ENCODE measurements at places on chromosomes 7 and 10.
A peak's percentile ranks its signal among the peaks of the same experiment; 100 is the strongest.

- DNase-seq: no peak
These were observed 93.4 kb downstream of the SLC39A12 start for GRCh38 chr10:18044976-18045720.

DNA sequence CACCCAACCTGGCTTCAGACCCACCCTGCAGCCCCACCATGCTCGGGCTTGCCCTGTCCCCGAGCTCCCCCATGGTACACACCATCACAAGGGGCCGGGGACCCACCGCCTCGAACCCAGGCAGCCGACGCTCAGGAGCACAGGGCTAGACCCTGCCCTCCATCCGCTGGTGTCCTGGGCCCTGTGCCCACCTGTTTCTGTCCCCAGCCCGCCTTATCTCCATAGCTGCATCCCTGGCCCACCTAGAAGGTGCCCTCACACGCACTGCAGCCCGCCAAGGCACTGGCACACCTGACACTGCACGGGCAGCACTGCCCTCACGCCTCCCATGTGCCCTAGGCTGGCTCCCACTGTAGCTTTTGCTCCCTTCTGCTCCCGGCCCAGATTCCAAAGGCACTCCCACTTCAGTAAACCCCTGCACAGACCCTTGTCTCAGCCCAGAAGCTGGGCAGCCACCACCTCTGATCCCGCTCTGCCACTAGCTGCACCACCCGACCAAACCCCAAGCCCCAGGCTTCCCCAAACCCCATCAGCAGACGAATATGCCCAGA is 17.1 kb downstream of the YKT6 start:
- no peak for DNase-seq

- no peak for DNase-seq
These were observed 326.0 kb downstream of the RPS24 start for GRCh38 chr10:78359640-78360091.

GRCh38 chr10:4541292-4541691 is 284.7 kb upstream of the AKR1E2 start:
- DNase-seq: no peak

DNA sequence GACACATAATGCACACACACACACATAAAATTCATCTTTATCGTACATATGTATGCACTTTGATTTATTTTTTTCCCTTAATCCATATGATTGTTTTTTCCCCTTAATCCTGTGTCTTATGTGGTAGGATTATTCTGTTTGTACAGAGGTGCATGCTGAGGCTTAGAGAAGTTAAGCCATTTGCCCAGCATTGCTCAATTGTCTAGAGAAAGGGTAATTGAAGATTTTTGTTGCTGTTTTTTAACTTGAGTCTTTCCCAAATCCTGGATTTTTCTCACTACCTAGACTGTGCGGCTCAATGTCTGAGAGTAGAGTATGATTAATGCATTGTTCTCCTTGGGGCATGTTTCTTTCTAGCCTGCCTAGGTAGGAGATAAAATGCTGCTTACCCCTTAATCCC is 35.0 kb downstream of the WBP1L start:
- DNase-seq: no peak

DNA sequence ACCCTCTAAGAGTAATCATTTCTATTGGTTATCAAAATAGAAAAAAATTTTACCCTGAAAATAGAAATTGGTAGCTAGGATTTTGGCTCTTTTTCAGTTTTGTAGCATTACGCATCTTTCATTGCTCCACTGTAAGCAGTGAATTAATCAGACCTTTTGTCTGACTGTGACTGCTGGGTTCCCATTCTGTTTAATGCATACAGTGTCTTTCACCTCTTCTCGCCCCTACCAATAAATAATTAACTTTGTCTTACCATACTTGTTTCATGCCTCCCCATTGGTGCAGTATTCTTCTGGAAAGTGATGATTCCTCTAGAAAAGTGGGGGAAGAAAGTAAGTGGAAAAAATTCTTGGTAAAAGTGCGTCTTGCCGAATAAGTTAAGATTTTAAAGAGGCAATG is 73.2 kb downstream of the AP3M1 start:
- DNase-seq: no peak

DNA sequence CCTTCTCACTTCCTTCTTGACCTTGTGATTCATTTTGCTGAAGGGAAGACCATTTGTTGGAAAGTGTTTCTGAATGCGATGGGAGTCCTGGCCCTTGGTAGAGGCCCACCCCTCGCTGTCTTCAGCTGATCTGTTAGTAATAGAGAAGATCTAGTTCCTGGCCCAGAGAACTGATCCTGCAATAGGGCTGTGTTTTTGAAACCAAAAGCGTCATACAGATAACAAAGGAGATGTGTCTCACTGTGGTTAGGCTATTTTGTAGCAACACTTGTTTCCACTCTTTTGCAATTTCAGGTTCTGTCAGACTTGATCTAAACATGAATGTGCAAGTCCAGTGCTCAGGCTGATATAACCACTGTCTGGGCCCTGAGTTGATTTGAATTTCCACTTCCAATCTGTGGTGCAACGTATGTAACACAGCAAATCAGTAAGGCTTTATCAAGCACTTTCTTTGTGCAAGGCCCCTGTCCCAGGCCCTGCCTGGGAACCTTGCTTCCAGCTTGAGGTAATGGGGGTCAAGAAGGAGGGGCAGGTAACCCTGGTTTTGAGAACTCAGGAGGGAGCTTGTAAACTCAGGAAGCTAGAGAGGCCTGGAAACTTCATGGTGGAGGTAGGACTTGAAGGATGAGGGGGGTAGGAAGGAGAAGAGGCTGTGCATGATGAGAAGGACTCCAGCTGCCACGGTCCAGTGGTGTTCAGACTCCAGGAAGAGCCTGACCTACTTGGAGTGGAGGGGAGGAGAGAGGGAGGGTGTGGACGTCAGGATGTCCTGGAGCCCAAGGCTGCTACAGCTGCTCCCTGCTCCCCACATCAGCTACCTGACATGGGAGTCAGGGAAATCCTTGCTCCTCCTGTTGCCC is 42.2 kb upstream of the SRGN start:
- DNase-seq: no peak

DNA sequence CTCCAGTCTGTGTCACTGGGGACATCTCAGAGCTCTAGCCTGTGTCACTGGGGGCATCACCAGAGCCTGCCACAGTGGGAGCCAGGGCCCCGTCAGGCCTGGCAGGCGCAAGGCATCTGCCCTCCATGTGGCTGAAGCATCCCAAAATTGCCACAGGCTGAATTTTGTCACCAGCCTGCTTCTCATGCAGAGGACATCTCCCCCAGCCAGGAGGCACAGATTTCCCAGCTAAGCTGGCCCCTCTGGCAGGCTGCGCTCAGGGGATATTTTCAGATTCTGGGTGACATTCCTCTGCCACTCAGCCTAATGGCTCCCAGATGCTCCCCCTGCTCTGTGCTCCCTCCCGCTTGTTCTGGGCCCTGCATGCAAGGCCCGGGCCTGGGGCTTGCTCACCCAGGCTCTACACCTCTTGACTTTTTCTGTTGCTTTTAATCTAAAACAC is 64.6 kb downstream of the COL13A1 start:
- DNase-seq: no peak

DNA sequence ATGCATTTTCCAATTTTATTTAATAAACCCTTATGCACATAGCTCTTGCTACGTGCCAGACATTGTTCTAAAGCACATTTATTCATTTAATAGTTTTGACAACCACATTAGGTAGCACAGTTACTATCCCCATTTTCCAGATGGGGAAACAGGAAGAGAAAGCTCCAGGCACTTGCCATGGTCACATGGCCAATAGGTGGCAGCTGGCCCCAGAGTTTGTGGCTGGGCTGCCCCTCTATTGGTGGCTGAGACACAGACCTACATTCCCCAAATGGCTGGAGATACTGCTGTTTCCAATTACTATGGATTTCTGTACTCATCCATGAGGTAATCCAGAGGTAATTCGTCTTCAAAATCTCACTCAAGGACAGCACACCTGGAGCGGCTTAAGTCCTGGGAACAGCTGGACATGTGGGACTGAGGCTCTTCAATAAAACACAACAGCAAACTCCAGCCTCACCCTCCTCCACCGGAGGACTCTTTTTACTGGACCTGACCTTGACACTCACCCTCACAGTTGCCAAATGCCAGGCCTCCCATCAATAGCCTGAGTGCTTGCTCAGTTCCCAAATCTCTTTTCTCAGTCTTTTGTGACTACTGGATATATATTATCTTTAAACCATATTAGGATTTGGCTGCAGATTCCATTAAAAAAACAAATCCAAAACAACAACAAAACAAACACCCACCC is 106.1 kb downstream of the CLEC2L start:
- DNase-seq: no peak

- no peak for DNase-seq
These were observed 78.5 kb downstream of the SORBS1 start for GRCh38 chr10:95482501-95483233.

DNA sequence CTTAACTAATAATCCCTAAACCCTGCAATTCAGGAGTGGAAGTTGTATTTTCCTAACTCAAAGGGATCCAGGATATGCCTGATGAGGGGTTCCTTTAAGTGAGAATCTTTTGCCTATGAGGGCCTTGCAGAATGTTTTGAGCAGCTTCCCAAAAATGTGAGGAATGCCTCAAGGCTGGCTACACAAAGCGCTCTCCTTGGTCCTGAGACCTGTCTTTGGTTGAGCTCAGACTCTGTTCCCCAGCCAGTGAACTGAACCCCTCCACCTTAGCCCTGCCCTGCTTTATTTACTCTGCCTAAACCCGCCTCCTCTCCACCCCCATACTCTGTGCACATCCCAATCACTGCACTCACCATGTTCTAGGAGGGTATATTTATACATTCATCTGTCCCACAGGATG is 108.6 kb downstream of the NRCAM start:
- DNase-seq: no peak

DNA sequence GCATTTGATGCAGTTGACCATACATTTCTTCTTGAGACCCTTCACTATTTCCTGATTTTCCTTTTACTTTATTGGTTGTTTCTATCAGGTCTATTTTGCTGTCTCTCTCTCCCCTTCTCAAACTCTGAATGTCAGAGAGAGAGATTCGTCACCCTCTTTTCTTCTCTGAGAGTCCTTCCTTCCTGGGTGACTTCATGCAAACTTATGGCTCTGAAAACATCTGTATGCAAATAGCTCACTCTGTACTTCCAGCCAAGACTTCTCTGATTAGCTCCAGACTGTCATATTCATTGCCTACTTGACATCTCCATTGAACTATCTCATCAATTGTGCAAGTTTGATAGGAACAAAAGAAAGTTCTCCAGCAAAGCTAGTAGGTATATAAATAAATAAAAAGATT is 191.7 kb upstream of the KLF6 start:
- DNase-seq: no peak

- no peak for DNase-seq
These were observed 62.3 kb downstream of the NPSR1 start for GRCh38 chr7:34720289-34720688.

GRCh38 chr7:157269341-157270059 is 67.3 kb upstream of the DNAJB6 start:
- no peak for DNase-seq

- no peak for DNase-seq
These were observed 16.6 kb downstream of the GNAI1 start for GRCh38 chr7:80151274-80151665.

DNA sequence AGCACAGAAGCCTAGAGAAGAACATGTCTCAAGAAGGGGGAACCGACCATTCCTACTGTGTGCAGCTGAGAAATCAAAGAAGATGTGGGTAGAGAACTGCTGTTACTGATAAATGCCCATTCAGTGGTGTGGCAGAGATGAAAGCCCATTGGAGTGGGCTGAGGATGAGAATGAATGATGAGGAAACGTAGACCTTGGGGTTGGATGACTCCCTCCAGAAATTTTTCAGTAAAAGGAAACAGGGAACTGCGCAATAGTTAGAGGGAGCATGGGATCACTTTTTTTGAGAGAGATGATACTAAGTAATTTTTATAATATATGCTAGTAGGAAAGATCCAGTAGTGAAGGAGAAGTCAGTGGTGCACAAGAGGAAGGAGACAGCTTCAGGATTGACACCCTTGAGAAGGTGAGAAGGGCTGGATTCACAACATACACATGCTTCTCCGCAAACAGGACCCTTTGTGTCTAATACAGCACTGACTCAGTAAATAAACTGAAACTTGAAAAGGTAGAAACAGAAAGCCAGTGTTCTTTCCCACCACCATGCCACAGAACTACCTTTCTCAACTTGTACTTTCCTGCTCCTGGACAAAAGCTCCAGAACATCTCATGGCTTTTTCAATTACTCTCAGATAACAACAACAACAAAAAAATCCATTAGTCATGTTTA is 104.7 kb upstream of the IL6 start:
- no peak for DNase-seq

GRCh38 chr7:66642186-66642585 is 13.5 kb downstream of the KCTD7 start:
- peak; percentile 50 for DNase-seq

- DNase-seq: no peak
These were observed 16.8 kb downstream of the ENO4 start for GRCh38 chr10:116866066-116866465.

- no peak for DNase-seq
These were observed 33.0 kb downstream of the EN2 start for GRCh38 chr7:155490697-155491628.

DNA sequence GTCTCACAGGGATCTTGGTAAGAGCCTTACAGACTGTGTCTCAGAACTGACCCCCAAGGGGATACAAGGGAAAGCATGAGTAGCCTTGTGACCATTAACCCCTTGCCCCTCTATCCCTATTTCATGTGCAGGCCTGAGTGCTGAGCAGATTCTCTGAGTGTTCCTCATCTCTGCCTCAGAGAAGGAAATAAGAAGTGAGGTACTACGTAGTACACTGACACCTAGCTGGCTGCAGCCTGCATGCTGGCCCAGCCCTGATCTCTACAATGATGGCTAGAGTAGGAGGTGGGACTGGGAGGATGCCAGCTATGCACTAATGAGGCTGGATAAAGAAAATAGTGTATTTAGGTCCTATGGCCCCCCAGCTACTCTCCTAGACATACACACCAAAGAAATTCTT is 174.9 kb upstream of the HPS1 start:
- no peak for DNase-seq

- DNase-seq: no peak
These were observed 28.4 kb upstream of the GJD4 start for GRCh38 chr10:35576730-35577129.

GRCh38 chr10:100790761-100791208 is 45.4 kb downstream of the PAX2 start:
- DNase-seq: no peak

- no peak for DNase-seq
These were observed 122.8 kb downstream of the SKIDA1 start for GRCh38 chr10:21402606-21403083.

GRCh38 chr10:46514431-46514861 is 42.0 kb downstream of the GPRIN2 start:
- DNase-seq: no peak

DNA sequence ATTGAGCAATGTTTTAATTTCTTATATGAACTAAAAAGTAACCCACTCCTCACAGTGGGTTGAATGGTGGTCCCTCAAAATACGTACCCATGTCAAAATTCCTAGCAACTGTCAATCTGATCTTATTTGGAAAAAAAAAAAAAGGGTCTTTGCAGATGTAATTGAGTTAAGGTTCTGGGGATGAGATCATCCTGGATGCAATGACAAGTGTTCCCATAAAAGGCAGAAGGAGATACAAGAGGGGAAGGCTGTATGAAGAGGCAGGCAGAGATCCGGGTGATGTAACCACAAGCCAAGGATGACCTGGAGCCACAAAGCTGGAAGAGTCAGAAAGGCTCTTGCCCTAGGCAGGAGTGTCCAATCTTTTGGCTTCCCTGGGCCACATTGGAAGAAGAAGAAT is 516.3 kb upstream of the MKI67 start:
- DNase-seq: no peak

GRCh38 chr10:6621536-6621935 is 41.5 kb upstream of the PRKCQ start:
- no peak for DNase-seq
